ENCODE measurements at places on chromosomes 12 and 14.

DNA sequence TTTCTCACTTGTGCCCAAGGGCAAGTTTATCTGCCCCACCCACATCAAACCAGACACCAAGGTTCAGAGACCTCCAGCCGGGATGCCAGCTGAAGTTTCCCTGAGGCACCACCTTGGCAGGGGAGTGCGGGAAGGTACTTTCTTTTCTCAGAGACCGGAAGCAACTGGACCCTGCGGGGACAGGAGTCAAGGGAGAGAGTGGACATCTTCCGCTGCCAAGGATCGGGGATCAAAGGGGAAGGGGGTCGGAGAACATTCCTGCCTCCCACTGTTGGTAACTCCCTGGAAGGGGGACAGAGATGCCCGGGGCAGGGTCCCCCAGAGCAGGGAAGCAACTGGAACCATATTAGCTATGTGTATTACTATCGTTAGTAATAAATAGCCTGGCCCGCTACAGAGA is 161.8 kb downstream of the DICER1 start:
- no peak for DNase-seq

DNA sequence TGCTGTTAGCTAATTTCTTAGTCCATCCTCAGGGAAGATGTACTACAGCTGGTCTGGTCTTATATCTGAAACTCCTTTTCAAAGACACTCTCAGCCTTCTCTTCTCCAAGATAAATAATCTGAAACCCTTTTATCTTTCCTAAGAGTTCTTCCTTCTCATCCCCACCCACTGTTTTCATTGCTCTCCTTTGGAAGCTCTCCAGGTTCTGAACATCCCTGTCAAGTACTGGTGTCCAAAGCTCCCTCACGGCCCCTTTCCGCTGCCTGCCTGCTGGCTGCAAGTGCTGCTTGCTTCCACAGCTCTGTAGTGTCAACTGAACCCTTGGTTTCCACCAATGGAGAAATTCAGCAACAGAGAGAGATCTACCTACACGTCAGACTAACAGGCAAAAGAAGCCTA is 6.6 kb upstream of the SLC6A13 start:
- no peak for DNase-seq

DNA sequence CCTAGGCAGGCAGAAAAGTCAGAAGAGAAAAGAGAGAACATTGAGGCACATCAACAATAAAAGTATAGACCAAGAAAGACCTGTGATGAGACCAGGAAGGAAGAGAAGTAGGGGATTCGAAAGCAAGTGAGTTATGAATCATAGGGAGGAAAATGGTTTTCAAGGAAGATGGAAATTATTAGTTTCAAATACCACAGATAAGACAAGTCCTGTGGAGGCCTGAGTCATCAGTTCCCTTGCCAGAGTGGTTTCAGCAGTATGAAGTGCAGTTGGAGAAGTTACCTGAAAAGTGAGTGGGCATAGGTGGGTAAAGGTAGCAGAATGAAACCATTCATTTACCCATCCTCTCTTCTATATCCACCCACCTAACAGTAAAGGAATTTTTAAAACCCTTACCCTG is 25.2 kb upstream of the TSPAN8 start:
- DNase-seq = no peak

DNA sequence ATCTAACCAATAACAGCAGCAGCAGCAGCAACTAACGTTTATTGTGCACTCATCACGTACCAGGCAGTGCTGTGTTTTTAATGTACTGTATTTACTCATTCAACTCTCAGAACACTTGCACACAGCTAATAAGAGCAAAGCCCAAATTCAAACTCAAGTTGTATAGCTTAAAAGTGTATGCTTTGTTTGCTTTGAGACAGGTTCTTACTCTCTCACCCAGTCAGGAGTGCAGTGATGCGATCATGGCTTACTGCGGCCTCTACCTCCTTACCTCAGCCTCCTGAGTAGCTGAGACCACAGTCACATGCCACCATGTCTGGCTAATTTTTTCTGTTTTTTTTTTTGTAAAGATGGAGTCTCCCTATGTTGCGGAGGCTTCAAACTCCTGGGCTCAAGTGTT is 105.4 kb downstream of the PAPLN start:
- no peak for DNase-seq

DNA sequence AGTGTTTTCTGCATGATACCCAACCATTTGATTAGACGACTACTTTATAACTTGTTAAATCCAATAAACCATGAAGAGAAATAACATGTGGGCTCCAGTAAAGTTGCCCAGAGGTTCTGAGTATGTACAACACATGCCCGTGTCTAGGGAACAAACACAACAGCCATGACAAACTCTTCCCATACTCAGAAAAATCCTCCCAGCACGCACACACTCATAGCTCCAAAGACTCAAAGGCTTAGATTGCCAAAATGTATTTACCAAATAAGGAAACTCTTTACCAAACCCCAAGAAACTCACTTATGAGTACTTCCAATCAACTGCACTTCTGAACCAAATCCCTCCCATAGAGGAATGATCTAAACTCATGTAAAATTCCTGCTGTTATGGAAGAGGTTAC is 17.3 kb downstream of the SART3 start:
- DNase-seq = no peak

DNA sequence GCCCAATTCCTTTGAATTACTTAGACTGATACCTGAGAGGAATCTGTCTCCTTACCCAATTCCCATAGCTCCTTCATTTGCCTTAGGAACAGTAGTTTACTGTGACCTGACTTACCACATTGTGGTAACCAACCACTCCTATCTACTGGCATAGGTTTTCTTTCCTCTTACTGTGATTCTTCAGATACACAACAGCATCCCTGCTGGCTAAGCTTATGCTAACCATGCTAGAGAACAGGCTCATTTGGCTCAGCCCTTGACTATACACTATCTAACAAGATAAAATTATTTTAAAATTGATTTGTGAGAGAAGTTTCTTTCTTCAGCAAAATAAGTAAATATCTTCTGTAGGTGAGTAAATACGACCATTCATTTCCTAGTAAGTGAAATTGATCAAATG is 320.4 kb upstream of the DDHD1 start:
- DNase-seq = no peak

All from effector memory CD4-positive, alpha-beta T cell (primary cell).